ENCODE measurements at places on chromosomes 2 and 18.

DNA sequence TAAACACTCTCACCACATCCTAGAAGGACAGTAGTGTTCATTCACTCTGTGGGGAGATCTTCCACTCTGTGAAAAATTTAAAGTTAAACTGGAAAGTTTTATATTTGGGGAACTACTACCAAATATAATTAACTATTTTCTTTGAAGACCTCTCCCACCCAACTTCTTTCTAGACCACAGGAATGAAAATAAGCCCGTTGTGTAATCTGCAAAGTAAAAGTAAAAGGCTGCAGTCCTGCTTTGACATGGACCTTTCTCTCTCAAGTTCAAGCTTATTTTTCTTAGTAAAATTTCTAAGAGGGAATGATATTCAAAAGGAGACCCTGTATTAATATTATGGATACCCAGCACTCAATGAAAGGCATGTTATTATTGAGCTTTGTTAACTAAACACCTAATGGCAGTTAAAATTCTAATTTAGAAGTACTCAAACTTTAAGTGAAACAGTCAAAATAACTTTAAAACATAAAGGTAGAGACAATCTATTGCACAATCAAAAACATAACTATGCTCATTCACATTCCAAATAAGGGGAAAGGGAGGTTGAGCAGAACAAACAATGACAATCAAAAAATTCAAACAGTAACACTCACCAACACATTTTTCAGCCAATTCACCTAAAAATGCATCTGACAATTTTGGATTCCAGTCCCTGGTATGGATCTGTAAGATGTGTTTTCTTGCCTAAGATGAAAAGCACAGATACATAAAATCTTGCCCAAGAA, 98.5 kb downstream of the ATAD2B start:
- peak; percentile 18 for DNase-seq

GRCh38 chr18:6452194-6452593, 37.5 kb upstream of the L3MBTL4 start:
- no peak for DNase-seq

- DNase-seq: peak; percentile 28
Measured at GRCh38 chr18:12843420-12844350, 40.4 kb downstream of the PTPN2 start.

- DNase-seq: peak; percentile 97
Measured at GRCh38 chr18:8858888-8859511, 153.6 kb downstream of the MTCL1 start.

- peak; percentile 53 for DNase-seq
Measured at GRCh38 chr2:224569654-224570053, 15.5 kb downstream of the CUL3 start.

- peak; percentile 96 for DNase-seq
Measured at GRCh38 chr2:237874585-237875161, 15.2 kb downstream of the RAMP1 start.

DNA sequence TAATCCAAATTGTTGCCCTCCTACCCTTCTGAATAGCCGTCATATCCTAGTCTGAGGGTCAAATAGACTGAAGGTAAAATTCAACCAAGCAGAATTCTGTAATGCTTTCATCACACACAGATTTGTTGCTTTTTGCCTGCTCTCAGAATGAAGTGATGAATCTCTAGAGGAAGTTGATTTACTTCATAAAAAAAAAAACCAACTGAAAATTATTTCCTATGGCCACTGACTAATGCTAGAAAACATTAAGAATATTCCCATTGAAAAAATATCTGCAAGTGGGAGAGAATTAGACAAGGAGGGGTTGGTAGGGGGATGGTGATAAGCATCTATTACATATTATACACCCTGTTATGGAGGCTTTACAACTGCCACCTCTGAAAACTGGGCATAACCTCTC, 2.3 kb upstream of the IL1RL2 start:
- peak; percentile 9 for DNase-seq

DNA sequence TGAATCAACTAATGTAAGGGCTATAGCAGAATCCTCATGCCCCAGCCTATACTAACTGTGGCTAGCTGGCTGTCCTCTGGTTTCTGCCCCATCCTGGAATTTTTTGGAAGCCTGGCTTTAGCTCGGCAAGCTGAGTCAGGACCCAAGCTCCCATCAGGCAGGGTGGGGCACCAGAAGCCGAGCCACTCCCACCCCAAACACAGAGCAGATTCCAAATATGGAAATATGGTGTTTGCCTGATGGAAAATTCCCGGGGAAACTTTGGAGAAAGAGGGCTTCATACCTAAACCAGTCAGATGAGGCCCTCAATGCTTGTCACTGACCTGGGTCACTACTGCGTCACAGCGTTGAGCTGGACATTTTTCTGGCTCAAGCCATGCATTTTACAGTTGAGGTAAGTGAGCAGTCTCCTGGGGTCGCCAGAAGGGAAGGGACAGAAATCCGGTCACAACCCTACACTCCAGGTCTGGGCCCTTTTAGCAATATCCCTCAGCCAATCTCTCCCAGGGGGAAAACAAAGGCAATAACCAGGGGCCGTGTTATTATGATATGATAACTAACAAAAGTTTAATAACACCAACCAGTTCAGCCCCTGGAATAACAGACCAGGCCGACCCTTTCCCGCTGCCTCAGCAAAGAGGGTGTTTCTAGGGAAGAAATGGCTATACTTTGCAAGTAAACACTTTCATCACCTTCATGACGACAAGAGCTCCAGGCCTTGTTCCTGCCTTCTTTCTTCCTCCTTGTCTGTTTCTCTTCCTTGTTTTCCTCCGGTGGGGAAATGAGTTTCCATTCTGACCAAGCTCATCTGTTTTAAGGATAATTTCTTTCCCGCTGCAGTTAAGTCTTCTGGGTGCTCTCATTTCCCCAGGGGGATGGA, 37.7 kb downstream of the PSD4 start:
- DNase-seq: peak; percentile 91

GRCh38 chr2:174835797-174836255, 71.6 kb upstream of the CHRNA1 start:
- peak; percentile 97 for DNase-seq

- no peak for DNase-seq
Measured at GRCh38 chr2:191383486-191383885, 138.3 kb downstream of the MYO1B start.

- DNase-seq: peak; percentile 87
Measured at GRCh38 chr2:8676191-8676920, 5.5 kb upstream of the ID2 start.

DNA sequence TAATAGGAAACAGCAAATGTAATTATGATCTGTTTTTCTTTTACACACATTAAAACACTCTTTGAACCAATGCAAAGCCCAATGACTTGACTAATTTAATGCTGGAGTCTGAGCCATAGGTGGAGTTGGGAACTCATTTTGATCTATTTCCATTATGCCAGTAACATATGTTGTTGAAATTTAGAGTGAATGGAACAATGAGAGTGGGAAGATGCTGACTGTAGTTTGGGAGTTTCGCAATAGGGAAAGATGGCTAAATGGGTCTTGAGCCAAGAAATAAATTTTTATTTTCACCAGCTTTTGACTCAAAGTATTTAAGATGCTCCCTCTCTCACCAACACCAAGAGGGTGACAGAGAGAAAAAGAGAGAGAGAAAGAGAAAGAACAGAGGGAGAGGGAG, 246.7 kb downstream of the DLGAP1 start:
- no peak for DNase-seq

- DNase-seq: peak; percentile 99
Measured at GRCh38 chr2:191486584-191487320, 191.2 kb upstream of the NABP1 start.

- peak; percentile 77 for DNase-seq
Measured at GRCh38 chr2:20573620-20574422, 77.1 kb downstream of the HS1BP3 start.

- no peak for DNase-seq
Measured at GRCh38 chr18:31828613-31829012, 67.9 kb upstream of the SLC25A52 start.

GRCh38 chr18:63677500-63678225, 16.0 kb upstream of the SERPINB3 start:
- DNase-seq: peak; percentile 51

DNA sequence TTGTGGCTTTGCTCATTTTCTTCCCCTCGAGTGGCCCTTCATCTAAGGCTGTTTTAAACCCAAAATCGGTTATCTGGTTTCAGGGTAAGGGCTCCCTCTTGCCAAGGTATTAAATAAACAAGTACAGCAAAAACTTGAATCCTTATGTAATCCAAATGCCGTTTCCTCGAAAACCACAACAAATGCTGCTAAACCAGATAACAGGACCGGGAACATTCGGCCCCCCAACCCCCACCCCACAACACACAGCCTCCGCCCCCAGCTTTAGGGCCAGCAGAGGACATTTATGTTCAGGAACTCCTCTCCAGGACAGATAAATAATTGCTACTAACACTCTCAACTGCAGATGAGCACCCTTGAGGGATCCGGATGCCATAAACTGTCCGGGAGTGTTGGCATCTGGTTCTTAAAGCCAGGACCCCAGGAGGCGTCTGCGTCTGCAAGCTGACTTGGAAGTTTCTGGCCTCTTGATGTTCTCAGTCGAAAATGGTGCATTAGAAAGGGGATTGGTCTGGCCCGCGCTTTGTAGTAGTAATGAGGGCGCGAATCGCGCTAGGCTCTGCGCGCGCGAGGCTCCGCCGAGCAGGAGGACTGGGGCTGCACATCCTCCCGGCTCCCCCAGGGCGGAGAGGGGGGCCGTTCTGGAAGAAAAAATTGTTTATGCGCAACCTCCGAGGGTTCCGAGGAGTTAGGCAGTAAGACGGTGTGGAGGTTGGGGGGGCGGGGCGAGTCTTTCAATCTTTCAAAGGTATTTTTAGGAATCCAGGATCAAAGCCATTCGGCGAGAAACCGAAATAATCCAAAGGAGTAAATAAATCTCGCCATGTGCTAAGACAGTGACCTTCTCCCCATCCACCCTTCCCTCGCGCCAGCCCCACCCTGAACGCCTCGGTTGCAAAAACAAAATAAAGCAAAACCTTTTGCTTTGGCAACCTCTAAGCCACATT, 3.9 kb upstream of the ID2 start:
- peak; percentile 80 for DNase-seq

DNA sequence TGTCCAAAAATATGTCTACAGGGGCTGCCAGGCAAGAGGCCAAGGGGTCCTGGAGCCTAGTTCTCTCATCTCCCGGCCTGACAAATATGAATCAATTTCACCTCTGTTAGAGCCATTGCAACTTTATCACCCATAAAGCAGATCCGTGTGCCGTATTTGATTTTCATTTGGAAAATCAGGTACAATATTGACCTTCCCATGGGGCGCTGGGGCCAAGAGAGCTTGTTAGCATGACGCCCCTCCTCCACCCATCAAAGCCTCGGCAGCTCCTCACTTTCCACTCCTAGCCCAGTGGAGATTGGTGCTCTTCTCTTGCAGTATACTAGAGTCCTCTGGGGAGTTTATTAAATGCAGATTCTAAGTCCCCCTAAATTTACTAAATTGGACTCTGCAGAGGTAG, 96.8 kb downstream of the CAPN13 start:
- no peak for DNase-seq

- no peak for DNase-seq
Measured at GRCh38 chr18:77255426-77256105, 5.9 kb downstream of the GALR1 start.

DNA sequence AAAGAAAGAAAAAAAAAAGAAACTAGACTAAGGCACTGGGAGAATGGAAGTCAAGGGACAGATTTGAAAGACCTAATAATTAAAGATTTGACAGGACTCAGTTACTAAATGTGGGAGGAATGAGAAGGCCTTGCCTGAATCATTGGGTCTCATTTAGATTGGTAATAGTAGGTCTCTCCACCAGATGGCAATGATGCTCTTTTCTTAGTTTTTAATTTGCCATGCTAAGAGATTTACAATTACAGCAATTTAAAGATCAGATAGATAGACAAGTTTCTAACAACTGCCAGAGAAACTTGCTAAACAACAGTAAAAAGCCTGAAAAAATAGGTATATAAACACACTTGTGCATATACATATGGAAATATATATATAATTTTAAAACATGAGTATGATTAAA, 153.0 kb downstream of the TMEM247 start:
- peak; percentile 80 for DNase-seq

DNA sequence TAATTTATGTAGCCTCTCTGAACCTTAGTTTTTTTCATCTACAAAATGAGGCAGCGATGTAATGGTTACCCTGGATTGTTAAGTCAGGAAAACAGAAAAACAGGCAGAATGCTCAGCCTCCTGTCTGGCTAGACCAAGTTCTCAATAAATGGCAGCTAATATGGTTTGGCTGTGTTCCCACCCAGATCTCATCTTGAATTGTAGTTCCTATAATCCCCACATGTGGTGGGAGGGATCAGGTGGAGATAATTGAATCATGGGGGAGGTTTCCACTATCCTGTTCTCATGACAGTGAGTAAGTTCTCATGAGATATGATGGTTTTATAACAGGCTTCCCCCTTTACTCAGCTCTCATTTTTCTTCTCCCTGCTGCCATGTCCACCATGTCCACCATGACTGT, 220.0 kb downstream of the CMPK2 start:
- no peak for DNase-seq

DNA sequence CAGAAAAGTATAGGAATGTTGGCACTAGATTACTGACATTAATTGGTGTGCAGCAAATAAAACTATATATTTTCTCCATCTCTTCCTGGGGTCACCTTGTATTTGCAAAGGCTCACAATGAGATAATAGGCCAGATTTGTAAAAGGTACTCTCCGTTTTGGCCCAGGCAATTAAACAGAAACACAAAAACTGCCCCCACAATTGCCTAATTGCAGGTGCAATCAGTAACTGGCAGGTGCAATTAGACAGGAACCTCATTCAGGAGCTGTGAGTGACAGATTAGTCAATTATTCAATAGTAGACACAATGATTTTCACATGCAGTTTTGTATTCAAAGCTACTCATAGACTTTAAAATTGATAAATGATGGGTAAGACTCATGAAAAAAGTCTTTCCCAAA, 451.4 kb upstream of the ID2 start:
- no peak for DNase-seq

DNA sequence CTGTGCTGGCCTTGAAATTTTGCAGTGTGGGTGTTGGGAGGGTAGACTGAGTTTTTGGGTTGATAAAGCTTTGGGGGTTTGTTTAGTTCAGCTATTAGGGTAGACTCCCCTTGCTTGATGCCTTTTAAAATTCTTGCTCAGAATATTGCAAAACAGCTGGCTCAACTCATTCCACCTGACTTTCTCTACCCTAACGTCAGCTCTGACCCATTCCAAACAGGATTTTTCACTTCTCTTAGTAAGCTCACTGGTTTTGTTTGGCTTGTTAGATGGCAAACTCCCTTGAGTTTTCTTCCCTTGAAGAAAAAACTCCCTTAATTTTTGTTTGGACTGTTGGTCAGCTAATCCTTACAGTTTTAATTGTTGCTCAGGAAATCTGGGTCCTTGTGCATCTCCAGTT, 195.1 kb upstream of the DTNA start:
- DNase-seq: no peak

DNA sequence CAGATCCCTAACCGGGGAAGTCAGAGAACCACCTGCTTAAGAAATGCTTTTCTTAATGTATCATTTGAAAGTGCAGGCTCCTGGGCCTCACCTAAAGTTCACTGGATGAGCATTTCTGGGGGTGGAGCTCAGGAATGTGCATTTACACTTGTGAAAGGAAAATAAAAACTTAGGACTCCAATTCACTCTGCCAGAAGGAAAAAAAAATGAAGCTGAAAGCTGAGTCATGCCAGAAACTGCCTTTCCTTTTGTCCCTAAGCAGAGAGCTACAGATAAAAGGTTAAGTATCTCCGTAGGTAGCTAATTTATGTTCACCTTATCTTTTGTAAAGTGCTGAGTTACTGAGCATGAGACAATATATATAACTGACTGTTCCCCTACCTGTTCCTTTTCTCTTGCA, 229.5 kb upstream of the MEX3C start:
- DNase-seq: no peak

GRCh38 chr2:40321822-40322221, 130.1 kb downstream of the SLC8A1 start:
- DNase-seq: peak; percentile 48
